ENCODE measurements at places on chromosomes 1 and 21. TPM values are rescaled to one million over a fixed set of nuclear protein-coding genes. Genes with fewer than 3 reads are reported as not detected.

DNA sequence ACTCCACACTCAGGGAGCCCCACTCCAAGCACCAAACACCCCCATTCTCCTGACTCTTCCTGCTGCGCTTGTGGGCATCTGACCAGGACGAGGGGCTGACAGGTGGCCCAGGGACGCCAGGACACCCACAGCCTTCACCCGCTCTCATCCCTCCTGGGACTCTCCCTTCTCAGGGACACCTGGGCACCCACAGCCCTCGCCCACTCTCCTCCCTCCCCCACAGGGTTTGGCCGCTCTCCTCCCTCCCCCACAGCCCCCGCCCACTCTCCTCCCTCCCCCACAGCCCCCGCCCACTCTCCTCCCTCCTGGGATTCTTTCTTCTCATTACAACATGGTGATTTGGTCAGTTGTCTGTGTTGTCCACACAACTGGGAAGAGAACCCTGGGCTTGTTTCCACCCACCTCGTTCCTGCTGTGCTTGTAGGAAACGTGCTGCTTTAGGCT, 43.4 kb downstream of the PRDM15 start:
- no peak for DNase-seq

TCHH gene
- 0.96 TPM for total RNA-seq

AMY1A gene
- 0.48 TPM for total RNA-seq

DNA sequence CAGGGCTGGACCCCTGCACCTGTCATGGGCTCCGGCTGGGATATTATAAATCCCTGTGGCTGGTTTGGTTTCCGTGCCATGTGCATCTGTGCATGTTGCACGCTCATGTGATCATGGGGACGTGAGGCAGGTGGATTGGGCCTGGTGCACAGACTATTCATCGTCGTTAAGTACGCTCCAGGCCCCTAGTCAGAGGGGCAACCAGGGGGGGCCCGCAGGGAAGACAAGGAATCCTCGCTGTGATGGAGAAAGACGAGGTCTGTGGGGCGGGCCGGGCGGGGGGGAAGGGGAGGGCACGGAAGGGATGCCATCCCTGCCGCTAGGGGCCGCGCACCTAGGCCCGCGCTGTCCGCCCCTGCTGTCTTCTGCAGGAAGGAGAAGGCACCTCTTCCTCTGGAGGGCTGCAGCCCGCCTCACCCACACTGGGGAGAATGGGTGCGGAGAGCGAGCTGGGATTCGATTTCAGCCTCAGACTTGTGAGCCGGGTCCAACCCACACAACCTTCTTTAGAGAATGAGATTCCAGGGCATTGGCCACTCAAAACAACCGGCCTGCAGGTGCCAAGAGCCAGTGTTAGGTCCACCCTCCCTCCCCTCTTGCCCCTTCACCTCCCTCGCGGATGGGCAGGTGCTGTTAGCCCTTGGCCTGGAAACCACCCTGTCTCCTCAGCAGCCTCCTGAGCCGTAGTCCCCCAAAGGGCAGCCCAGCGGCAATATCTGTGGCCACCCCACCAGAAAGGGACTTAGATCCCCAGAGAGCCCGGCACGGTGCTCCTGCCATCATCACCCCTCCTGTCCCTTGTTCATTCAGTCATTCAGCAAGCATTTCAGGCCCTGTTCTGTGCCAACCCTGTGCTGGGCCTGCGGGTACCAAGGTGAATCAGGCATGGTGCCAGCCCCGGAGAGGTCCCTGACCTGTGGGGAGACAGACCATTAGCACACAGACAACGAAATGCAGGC, 950 bp upstream of the LRP8 start:
- no peak for DNase-seq

DNA sequence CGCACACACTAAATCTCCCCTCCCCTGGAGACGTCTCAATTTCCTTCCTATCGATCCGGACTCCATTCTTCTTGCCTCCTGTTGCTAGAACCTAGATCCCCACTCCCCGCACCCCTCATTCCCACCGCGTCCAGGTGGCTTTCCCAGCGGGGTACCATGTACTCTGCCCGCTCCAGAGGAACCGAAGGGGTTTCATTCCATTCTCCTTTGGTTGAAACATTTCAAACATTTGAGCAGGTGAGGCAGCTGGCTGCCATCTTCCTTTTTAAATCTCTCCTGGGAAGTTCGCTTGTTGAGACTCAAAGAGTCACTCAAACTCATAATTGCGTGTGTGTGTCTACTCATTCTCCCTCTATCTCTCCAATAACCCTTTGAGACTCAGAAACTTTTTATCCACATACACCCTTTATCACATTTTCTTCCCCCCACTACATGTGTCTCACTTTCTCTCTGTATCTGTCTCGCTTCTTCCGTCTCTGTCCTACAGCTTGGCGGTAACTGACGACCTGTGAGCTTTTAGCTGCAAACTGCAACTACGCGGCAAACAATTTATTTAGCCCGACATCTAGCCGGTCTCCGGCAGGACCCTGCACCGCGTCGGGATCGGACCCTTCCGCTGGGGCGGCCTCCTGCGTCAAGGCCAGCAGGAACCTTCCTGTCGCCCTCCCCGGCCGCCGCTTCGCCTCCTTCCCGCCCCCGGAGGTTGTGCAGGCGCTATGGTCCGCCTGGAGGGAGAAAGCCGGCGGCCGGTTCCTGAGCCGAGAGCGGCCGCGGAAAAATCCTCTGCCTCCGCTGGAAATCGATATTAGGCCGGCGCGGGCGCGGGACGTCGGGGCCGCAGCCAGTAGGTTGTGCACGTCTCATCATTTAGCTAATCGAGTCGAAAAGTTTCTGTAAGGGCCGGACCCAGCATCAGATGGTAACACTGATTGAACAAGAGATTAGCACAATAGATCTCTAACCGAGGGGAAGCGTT, 3.0 kb upstream of the FOXD3 start:
- DNase-seq: no peak

Data from umbilical cord (tissue), 2 donors.